Activated gamma-delta T cell treated with Interleukin-2 at 50 U/mL for 16 hours (primary cell): ENCODE measurements at places on chromosomes 16 and 17.
A peak's percentile ranks its signal among the peaks of the same experiment; 100 is the strongest.

- DNase-seq: no peak
Measured at GRCh38 chr17:5770441-5771270, 186.3 kb upstream of the NLRP1 start.

DNA sequence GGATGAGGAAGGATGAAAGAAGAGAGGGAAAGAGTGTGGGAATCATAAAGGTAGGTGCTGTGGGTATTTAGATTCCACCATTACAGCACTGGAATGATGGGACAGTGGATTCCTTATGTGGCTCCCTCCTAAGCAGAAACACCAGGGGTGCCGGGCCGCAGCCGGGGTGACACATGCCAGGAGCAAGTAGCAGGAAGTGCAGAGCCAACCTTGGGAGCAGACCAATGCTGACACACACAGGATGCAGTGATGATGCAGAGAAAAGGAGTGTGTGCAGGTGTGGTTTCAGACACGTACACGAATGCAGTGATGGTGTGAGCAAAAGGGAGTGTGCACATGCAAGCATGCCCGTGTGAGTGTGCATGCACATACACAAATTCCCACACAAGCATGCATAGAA, 338.0 kb downstream of the SLC39A11 start:
- no peak for DNase-seq

DNA sequence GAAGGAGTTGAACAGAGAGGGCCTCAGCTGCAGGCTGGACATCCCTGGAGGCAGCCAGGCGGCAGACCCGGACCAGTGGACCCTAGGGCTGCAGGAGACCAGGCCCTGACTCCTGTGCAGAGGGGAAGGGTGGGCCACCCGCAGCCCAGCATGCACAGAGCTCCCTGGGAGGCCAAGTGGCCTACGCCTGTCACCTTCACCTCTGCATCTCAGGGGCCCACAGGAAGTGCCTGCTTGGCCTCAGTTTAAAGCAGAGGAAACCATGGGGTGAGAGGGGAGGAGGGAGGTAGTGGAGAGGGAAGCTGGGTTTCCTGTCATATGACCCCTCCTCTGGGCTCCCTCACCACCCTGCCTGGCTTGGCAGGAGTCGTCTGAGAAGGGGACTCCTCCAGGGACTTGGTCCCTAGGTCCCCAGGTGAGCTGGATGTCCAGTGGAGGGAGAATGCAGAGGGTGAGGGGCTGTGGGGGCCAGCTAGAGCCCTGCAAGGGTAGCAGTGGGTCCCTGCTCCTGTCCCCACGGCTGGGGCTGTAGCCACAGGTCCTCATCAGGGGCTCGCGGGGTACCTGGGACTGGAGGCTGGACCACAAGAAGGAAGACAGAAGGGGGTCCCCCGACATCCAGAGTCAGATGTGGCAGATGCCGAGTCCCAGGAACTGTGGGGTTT, at the start of gene TMC8:
TSS of gene TMC8 (plus strand) at position 335 of the 665 bp plus-strand sequence. CDS start 818 bp downstream, outside the sequence.
- DNase-seq: peak; percentile 90

DNA sequence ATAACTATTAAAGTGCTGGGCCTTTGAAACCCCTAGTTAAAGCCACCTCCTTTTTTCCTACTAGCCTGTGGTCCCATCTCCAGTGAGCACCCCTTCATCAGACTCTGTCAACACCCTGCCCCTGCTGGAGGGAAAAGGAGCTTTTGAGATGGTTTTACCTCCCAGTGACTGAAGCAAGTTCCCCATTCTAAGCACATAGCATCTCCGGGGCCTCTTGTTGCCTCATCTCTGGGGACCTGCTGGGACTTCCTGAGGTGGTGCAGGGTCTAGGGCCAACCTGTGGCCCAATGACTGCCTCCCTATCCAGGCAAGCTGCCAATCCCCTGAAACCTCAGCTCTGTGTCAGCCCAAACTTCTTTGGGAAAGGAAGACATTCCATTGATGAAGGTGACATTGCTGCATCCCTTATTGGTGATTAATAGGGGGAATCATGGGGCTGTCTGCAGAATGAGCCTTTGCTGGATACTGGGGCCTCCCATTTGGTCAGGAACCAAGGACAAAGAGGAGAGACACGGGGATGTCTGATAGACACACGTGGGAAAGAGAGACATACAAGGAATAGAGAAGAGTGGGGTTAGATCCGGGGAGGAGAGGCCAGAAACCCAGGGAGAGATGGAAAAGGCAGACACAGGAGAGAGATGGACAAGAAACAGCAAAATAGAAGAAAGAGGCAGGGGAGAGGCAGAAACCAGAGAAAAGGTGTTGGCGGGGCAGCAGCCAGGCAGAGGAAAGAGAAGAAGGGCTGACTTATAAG, 2.4 kb downstream of the C1QL1 start:
- DNase-seq: no peak

DNA sequence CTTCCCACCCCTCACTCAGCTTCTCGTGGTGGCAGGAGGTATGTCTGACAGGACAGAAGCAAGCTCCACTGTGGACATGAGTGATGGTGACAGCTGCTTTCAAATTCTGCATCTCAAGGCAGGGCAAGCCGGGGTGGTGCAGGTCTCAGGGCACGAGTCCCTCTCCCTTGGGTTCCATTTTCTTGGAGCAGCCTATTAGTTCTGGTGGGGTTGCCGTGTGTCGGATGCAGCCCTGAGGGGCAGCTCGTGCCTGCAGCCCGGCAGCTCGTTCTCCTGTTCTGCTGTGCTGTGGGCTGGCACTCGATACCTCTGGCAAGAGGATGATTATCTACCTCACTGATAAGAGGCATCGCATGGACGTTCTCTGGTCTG, 16.5 kb upstream of the CLEC18C start:
- no peak for DNase-seq

DNA sequence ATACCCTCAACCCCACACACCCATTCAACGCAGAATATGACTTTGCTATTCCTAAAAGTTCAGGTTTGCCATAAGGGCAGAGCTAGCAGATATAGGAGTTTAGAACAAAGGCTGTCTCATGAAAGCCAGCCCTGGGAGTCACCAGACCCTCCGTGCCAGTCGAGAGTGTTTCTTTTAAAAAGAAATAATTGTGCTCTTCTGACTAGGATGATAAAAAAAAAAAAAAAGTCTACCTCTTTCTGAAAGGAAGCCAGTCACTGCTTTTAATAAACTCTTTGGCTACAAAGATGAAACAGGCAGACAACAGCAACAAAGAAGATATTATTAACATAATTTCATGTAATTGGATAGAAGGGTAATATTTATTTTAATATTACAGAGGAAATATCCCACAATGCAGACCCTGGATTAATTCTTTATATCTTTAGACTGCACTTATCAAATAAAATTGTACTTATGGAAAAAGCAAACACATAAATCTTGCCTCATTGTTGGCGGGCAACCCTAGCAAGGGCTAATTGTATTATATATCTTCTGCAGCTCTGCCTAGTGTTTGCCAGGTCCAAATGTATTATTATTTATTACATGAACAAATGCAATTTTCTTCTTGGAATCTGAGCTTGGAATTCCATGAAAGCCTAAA, 277.5 kb upstream of the DYNLRB2 start:
- no peak for DNase-seq

DNA sequence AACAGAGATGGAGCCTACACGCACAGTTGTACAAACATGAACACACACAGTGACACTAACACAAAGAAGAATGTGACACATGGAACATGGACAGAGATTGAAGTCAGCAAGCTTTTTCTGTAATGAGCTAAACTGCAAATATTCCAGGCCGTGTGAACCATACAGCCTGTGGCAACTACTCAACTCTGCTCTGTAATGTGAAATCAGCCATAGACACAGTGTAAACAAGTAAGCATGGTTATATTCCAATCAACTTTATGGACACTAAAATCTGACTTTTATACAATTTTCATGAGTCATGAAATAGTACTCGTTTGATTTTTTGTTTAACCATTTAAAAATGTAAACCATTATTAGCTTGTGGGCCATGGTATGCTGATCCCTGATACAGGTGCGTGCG, 120.2 kb downstream of the SMG6 start:
- no peak for DNase-seq

- DNase-seq: no peak
Measured at GRCh38 chr16:74034862-74035261, 261.8 kb upstream of the PSMD7 start.

GRCh38 chr17:17783825-17784656, 52.7 kb downstream of the SREBF1 start:
- DNase-seq: peak; percentile 19

GRCh38 chr16:85350973-85351372, 238.7 kb upstream of the CIBAR2 start:
- DNase-seq: no peak

GRCh38 chr16:80197741-80198201, 343.0 kb upstream of the DYNLRB2 start:
- no peak for DNase-seq

DNA sequence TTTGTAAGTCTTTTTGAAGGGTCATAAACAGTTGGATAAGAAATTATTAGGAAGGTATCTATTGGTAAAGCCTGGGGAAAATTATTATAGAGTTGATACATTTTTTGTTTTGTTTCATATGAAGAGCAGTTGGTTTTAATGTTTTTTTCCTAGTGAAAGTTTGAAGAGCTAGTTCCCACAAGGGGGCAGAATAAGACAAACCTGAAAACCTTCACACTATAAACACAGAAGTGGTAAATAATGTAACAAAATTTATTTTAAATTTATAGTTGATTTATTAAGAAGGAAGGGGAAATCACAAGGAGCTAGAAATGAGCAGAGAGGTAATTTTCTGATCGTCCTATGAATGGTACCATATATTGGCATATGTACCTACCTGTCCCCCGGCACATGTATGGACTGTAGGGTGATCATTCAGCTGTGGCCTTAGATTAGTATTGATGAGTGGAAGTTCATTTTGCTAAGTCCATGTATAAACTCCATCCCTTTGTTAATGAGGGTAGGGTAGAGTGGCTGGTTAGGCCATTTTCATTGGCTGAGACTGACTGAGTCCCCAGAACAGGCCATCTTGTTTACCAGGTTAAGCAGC, 116.3 kb downstream of the TANC2 start:
- DNase-seq: no peak

DNA sequence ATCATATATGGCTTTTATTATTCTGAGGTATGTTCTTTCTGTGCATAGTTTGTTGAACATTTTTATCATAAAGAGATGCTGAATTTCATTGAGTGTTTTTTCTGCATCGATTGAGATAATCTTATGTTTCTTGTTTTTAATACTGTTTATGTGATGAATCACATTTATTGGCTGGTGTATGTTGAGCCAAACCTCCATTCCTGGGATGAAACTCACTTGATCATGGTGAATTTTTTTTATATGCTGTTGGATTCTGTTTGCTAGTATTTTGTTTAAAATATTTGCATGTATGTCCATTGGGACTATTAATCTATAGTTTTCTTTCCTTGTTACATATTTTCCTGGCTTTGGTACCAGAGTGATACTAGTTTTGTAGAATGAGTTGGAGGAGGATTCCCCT, 500.2 kb downstream of the CDH11 start:
- DNase-seq: no peak

DNA sequence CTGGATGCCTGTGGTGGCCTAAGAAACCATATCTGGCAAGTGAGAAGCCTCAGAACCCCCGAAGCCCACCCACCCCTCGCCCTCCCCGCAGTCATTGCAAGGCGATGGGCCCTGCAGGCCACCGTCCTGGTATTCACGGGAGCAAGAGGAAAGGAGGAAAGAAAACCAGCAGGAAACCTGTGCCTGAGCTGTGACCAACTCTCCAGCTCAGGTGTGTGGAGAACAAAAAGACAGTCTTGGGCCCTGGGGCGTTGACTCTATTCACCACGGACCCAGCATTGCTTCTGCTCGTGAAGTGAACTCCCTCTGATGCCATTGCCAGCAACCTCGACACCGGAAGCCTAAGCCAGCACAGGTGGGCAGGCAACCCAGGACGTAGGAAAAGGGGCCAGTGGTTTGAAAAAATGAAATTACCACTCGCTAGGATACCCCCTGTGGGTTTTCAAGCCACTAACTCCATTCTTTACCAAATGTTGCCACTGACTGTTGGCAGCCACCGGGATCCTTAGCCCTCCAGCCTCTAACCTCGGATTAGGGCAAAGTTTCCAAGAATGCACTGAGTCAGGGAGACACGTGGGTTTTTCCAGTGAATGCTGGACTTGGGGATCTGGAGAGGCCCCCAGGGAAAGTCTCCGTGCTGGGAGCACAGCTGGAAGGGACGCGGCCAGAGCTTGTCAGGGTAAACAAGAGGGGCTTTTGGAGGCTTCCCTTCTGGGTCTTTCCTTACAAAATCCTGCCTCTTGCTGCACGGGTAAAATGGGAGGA, 25.1 kb downstream of the FA2H start:
- DNase-seq: no peak
